AG04450 (cell line): ENCODE measurements at places on chromosomes 7 and 10.

DNA sequence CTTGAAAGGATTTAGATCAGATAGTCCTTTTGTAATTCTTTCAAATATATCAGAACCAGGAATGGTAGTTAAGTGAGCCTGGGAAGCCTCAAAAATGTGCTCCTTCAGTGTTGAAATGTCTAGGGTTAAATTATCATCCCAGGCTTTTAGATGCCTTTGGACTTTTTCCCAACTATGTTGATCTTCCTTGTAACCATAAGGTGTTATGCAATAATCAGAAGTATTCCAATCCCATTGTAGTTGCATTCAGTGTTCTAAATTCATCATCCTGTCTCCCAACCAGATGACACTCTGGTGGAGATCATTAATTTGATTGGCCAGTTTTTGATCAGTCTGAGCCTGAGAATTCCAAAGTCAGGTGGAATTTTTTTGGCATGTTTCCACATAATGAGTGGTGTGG lies 35.1 kb upstream of the AKR1C2 start:
- DNase-seq = no peak

DNA sequence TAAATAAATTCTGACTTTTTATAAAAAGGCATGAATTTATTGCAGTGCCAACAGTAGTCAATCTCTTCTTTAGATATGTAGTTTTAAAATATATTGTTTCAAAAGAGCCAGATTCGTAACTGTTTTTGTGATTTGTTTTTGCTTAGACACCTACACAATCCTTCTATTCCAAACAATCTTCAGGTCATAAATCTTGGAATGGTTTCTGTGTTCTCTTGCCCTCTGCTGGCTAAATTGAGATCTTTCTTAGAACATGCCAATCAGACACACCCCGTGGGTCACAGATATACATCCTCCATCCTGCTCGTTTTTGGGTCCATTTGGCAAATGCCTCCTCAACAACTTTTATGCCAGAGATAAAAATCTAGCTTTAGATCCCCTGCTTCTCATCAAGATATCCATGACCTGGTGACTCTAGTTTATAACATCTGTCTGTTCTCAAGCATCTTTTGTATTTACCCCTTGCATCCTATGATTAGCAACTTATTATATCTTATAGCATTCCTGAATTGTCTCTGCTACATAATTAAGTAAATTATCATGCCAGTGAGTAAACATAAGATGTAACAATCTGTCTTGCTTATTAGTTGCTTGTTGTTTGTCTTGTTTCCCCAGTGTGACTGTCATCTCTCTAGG lies 35.3 kb upstream of the IFRD1 start:
- DNase-seq = no peak

- DNase-seq = no peak
Measured at GRCh38 chr7:41792120-41792519, 89.2 kb upstream of the INHBA start.

- DNase-seq = no peak
Measured at GRCh38 chr10:95415621-95416031, 124.8 kb upstream of the PDLIM1 start.

- DNase-seq = no peak
Measured at GRCh38 chr7:151286148-151286547, 37.7 kb upstream of the SMARCD3 start.

- DNase-seq = peak; percentile 37
Measured at GRCh38 chr7:151366166-151366879, 24.7 kb downstream of the NUB1 start.

- no peak for DNase-seq
Measured at GRCh38 chr10:124078714-124079113, 14.7 kb downstream of the CHST15 start.

DNA sequence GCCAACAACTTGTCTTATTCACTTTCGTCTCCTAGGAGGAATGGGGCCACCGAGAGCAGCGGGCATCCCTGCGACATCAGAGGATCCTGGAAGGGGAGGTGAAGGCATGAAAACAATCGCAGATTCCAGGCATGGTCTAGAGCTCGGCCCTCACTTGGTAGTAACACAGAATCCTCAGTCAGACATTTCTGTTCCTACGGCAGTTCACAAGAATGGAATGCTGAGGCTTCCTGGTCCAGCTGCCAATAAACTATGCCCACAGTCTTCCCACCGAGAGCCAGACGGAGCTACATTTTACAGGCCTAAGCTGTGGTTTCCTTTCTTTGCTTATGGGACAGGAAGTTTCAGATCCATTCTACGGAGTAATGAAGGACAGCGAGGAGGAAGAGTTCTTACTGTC lies 75.8 kb downstream of the OR13A1 start:
- no peak for DNase-seq

GRCh38 chr10:2475711-2476217 lies 591.6 kb upstream of the PFKP start:
- DNase-seq = no peak

GRCh38 chr10:31081937-31082840 lies 50.5 kb upstream of the ZNF438 start:
- DNase-seq = no peak

GRCh38 chr10:687583-688311 lies 1.7 kb downstream of the DIP2C start:
- no peak for DNase-seq
